ENCODE measurements at places on chromosomes 16 and 17.

GRCh38 chr17:78441271-78441971 is 63.0 kb downstream of the PGS1 start:
- DNase-seq: no peak

DNA sequence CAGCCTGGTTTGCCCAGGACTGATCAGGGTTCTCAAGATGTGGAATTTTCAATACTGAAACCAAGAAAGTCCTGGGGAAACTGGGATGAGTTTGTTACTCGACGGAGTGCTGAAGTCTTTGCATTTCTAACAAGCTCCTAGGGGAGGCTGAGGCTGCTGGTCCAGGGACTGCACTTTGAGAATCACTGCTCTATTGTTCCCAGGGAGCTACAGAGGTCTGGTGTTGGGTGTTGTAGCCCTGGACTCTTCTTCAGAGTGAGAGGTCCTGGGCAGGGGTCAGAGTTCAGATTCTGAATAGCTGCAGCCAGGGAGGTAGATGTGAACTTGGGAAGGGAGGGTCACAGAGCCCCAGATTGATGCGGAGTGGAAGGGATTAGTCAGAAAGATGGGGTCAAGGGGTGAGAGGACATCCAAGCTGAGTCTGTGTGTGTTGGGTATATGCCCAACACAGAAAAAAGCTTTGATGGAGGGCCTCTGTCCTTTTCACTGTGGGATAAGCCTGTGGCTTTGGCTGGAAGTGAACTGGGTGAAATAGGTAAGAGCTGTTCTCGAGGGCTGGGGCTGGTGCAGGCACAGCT is 14.1 kb downstream of the TMEM238L start:
- no peak for DNase-seq

- no peak for DNase-seq
Observed at GRCh38 chr16:26178298-26178697, 486.5 kb downstream of the HS3ST4 start.

GRCh38 chr17:58605986-58606385 is 85.9 kb downstream of the TEX14 start:
- no peak for DNase-seq

DNA sequence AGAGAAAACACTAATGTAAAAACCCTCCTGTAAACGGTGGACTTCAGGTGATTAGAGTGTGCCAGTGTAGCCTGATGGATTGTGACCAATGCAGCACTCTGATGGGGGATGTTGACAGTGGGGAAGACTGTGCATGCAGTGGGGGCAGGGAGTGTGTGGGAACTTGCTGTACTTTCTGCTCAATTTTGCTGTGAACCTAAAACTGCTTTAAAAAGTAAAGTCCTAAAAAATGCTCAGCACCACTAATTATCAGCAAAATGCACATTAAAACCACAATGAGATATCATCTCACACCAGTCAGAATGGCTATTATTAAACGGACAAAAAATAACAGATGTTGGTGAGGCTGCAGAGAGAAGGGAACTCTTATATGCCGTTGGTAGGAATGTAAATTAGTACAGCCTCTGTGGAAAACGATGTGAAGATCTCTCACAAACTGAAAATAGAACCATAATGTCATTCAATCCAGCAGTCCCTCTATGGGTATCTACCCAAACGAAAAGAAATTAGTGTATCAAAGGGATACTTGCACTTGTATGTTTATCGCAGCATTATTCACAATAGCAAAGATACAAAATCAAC is 9.7 kb upstream of the ULK2 start:
- DNase-seq: no peak

GRCh38 chr17:39525801-39526506 is 64.7 kb downstream of the CDK12 start:
- DNase-seq: no peak

DNA sequence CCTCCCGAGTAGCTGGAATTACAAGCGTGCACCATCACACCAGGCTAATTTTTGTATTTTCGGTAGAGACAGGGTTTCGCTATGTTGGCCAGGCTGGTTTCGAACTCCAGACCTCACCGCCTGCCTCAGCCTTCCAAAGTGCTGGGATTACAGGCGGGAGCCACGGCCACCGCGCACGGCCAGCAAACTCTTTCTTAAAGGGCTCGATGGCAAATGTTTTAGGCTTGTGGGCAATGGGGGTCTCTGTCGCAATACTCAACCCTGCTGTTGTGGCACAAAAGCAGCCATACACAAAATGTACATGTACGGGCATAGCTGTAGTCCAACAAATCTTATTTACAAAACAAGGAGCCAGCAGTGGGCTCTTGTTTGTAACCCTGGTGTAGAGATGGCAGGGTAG is 18.4 kb downstream of the PARN start:
- no peak for DNase-seq

GRCh38 chr17:17636272-17636885 is 44.9 kb upstream of the PEMT start:
- no peak for DNase-seq

- no peak for DNase-seq
Observed at GRCh38 chr17:80501741-80502577, 25.6 kb upstream of the NPTX1 start.

- no peak for DNase-seq
Observed at GRCh38 chr17:41939044-41939692, 8.8 kb downstream of the ODAD4 start.

DNA sequence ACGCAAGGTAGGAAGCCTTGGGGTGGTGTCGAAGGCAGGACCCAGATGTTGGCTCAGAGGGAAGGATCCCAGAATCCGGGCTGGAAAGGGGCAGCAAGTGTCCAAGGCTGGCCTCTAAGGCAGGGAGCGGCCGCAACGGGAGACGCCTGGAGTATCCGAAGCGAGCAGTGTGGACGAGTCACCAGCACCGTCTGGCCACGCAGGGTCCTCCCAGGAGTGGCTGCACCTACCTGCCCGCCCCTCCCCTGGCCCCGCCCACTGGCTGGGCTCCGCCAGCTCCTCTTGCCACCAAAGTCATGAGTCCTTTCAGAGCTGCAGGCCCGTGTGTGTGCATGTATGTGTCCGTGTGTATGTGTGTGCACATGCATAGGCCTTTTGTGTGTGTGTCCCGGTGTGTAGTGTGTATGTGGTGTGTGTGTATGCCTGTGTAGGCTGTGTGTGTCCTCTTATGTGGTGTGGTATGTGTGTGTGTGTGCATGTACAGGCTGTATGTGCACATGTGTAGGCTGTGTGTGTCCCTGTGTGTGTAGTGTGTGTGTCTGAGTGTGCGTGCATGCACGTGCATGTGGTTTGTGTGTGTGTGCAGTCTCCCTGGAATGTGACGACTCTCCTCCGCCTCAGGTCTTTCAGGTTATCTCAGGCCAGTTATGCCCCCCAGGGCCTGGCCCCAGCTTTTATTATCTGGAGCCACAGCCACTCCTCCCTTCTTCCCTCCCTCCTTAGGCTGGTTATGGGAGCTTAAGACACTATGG is at the start of gene PRSS8:
Gene PRSS8 (minus strand): TSS at position 193 of the 752 bp plus-strand sequence. CDS start 229 bp downstream, outside the sequence.
- DNase-seq: peak; percentile 62

DNA sequence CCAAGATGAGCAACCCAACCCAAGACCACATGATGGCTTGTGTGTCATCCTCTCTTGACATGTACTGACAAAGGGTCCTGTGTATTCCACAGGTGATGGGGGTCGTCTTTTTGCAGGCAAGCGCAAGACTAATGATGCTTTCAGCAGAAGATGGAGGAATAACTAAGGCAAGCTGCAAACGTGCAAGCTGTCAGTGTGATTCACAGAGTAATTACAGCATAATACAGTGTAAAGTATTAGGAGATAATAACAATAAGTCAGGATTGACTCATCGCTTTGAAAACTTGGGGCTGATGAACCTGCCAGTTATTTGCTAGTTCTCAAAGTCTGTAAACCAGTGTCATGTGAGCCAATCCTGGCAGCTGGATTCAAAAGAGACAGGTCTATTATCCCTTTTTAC is 41.6 kb upstream of the ASIC2 start:
- DNase-seq: no peak

DNA sequence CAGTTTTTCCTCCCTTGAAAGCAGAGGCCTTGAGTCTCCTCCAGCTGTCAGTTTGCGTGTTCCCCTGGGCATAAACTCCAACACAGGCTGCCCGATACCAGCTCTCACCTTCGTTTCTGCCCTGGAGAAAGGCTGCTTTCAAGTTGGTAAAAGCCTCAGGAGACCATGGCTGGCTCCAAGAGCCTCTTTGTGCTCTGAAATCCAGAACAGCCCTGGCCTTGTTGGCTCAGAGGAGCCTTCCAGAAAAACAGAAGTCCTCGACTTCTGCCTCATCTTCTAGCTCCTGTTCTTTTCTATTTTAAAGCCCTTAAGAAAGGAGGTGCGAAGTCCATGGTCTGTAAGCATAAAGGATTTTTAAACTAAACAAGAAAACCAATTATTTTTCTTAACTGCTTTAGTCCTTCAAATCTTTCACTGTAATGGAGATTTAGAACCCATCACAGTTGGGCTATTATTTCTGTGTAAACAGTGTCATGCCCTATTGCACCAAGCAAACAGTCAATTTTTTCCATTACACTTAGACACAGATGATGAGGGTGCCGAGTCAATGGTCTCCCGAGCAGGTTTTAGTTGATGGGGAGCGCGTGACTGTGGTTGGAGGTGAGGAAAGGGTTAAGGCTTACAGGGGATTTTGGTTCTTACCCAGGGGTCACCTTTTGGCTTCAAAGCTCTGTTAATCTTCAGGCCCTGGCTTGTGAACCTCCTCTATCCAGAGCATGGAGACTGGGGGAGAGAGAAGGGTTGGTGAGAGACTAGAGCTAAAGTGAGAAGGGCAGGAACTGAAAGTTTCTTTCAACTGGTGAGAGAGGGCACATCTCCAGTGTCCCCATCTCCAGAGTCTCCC is 212.8 kb downstream of the MSI2 start:
- no peak for DNase-seq

- no peak for DNase-seq
Observed at GRCh38 chr17:51995797-51996403, 162.6 kb downstream of the CA10 start.

- no peak for DNase-seq
Observed at GRCh38 chr16:10554569-10554968, 25.8 kb downstream of the EMP2 start.

- DNase-seq: no peak
Observed at GRCh38 chr16:10692470-10692869, 2.3 kb downstream of the TEKT5 start.

GRCh38 chr16:324451-325334 is 27.8 kb downstream of the AXIN1 start:
- peak; percentile 42 for DNase-seq

- no peak for DNase-seq
Observed at GRCh38 chr17:77420804-77421629, 280.2 kb downstream of the SEC14L1 start.

- DNase-seq: no peak
Observed at GRCh38 chr16:12341966-12342365, 365.4 kb downstream of the SNX29 start.

- DNase-seq: no peak
Observed at GRCh38 chr17:73360961-73361761, 49.4 kb upstream of the CDC42EP4 start.

GRCh38 chr16:19907161-19907992 is 22.7 kb upstream of the GPRC5B start:
- peak; percentile 63 for DNase-seq

- no peak for DNase-seq
Observed at GRCh38 chr17:50502301-50502990, 5.8 kb upstream of the MYCBPAP start.
